T47D (cell line): ENCODE measurements at places on chromosomes 7 and 10.

DNA sequence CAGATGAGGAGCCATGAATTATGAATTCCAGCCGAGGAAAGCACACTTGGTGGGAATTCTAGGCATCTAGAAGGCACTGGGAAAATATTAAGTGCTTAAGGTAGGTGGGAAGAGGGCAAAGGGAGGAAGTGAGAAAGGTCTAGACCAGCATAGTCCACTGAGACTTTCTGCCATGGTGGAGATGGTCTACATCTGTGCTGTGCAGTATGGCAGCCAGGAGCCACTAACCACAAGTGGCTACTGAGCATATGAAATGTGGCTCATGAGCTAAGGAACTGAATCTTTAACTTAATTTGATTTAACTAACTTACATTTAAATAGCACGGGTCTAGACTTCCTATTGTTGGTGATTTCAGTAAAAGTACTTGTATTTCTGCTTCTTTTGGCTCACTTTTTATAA is 82.5 kb upstream of the SEM1 start:
- DNase-seq = no peak

DNA sequence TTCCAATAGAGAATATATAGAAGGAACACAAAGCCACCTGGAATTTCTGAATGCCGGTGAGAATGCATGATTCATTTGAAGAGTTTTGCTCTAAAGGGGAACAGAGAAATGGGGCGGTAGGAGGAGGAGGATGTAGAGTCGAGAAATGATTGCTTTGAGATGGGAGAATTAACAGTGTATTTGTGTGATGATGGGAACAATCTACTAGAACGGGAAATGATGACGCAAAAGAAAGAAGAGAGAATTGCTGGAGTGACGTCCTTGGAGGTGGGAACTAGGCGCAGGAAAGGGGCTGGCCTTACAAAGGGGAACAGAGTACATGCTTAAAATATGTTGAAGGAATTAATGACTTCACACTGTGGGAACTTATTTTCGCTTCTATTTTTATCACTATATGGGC is 188.1 kb downstream of the SDHAF3 start:
- DNase-seq = no peak

GRCh38 chr7:140518370-140519006 is 39.2 kb upstream of the MKRN1 start:
- DNase-seq = no peak

GRCh38 chr7:131683536-131684125 is 127.2 kb upstream of the PODXL start:
- DNase-seq = no peak

DNA sequence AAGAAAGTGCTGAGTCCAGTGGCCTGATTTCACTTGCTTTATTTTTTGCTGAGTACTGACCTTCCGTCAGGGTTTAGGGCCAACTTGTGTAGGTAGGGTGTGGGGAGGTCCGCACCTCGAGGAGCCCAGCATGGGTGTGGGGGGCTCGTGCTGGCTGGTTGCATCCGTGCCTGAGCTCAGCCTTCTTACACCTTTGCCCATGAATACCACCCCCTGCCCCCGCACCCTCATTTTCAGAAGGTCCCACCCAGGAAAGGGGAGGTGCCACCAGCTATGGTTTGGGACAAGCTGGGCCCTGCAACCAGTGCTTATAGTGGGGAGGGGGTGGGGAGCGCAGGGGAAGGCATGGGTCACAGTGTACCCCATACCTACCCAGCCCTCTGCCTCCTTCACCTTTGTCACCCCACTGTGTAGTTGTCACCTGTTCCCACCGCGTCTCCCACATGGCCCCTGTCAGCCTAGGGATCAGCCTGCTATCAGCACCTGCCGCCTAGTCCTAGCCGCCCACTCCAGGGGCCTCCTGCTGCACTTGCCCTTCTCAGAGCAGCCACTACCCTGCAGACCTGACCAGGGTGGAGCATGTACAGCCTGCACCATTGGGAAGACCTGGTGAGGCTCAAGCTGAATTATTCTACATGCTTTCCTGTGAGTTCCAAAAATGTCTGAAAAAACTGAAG is 146.2 kb upstream of the RET start:
- no peak for DNase-seq
